ENCODE measurements at places on chromosomes 3 and 15. TPM values are rescaled to one million over a fixed set of nuclear protein-coding genes. Genes with fewer than 3 reads are reported as not detected.

The MOBP gene
- not detected for total RNA-seq

The PRICKLE2 gene
- total RNA-seq: 4.9 TPM

The SHC4 gene
- not detected for total RNA-seq

DNA sequence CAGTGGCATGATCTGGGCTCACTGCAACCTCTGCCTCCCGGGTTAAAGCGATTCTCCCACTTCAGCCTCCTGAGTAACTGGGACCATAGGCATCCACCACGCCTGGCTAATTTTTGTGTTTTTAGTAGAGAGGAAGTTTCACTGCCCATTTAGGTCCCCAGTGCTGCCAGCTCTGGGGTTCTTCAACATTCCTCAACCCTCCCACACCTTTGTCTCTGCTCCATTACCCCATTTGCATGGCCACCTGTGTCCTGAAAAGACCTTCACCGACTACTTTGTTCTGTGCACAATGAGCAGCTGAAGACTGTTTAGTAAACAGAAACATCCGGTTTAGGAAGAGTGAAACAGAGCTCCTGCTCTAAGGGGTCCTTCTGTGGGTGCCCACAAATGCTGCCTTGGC is 92.0 kb downstream of the FAM43A start:
- H3K4me3 ChIP-seq: no peak overlapping the region
- no peak for DNase-seq
- peaks cover 6% of the 10 kb centered on the region for H3K4me1 ChIP-seq
- no peaks in the 10 kb centered on the region for H3K27me3 ChIP-seq

DNA sequence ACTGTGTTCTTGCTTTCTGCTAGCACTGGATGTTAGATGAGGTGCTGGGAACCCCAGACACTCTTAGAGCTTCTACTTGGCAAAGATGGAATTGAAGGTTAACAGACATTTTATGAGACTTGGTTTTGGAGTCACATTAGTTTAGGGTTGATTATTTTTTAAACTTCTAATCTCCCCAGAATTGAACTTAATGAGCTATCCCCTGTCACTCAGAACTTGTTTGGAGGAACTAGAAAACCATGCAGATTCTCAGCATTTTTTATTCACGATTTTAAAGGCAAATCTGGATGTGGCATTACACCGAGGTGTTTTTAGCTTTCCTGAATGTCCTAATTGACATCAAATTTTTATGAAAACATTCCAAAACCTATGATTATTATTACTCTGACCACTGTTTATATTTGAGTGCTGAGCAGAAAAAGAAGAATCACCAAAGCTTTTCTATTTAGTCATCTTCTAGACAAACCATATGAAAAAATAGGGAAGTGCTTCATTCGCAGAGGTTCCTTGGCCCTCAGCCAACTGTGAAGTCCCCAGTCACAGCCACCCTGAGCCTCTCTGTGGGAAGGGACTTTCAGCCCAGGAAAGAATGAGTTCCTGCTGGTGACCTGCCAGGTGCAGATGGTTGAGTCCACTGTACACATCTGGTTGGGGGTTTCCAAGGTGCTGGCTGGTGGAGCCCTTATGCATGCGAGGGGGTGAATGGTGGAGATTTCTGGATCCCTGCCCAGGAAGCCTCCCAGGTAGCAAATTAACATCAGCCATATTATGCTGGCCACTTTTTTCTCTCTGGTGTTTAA is 196.0 kb upstream of the TOPAZ1 start:
- peaks cover 3% of the 10 kb centered on the region for H3K27me3 ChIP-seq
- no peak overlapping the region for H3K27ac ChIP-seq
- no peak overlapping the region for H3K4me3 ChIP-seq

All from psoas muscle (tissue), 8 donors.